Muscle of leg (tissue), 16 donors: ENCODE measurements at places on chromosomes 3 and 15.

DNA sequence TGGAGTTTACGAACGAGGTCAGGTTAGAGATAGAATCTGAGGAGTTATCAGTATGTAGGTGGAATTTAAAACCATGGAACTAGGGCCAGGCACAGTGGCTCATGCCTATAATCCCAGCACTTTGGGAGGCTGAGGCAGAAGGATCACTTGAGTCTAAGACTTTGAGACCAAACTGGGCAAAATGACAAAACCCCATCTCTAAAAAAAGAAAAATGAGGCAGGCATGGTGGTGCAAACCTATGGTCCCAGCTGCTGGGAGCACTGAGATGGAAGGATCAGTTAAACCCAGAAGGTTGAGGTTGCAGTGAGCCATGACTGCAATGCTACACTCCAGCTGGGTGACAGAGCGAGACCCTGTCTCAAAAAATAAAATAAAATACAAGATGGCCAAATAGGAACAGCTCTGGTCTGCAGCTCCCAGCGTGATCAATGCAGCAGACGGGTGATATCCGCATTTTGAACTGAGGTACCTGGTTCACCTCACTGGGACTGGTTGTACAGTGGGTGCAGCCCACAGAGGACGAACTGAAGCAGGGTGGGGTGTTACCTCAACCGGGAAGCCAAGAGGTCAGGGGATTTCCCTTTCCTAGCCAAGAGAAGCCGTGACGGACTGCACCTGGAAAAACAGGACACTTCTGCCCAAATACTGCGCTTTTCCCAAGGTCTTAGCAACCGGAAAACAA is 33.3 kb downstream of the ZMAT3 start:
- DNase-seq = no peak

GRCh38 chr15:70248116-70249025 is 150.7 kb upstream of the TLE3 start:
- no peak for DNase-seq

- DNase-seq = no peak
Observed at GRCh38 chr15:87129916-87130315, 1050.2 kb downstream of the AGBL1 start.

- DNase-seq = peak; percentile 95
Observed at GRCh38 chr3:108006881-108007331, 83.9 kb downstream of the CD47 start.

GRCh38 chr3:59809710-59810444 is 760.1 kb upstream of the CFAP20DC start:
- DNase-seq = peak; percentile 86

DNA sequence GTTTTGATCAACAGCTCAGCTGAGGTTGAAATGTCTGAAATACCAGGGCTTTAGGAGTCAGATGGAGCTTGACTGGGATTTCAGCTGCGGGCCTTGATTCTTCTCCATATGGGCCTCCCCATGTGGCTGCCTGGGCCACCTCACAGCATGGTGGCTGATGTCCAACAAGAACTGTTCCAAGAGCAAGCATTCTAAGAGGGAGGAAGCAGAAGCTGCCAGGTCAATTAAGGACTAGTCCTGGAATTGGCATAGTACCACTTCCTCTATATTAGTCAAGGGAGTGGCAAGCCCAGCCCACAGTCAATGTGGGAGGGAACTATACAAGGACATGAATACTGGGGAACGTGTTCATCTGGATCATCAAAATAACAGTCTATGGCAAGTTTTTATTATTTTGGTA is 181.7 kb upstream of the ANKRD28 start:
- DNase-seq = no peak
